ENCODE measurements at places on chromosomes 3 and 15. TPM values are rescaled to one million over a fixed set of nuclear protein-coding genes. Genes with fewer than 3 reads are reported as not detected.
A peak's percentile ranks its signal among the peaks of the same experiment; 100 is the strongest.

DNA sequence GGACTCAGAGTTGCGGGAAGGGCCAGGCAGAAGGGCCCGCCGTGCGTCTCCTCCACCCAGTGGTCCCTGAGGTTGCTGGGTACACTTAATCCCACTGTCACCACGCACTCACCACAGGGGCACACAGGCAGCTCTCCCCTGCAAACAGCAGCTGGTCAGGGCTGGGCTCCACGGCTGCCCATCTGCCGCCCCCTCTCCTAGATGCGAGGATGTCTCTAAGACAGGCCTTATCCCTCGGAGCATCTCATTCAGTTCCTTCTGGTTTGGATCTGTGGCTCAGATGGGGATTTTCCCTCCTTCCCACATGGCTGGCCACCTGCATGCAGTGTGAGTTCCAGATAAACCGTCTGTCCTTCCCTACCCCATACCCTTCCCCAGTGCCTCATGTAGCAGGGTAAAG lies 26.3 kb downstream of the MRPS11 start:
- no peak overlapping the region for H3K4me3 ChIP-seq
- H3K4me1 ChIP-seq, result peaks cover 3% of the 10 kb centered on the region
- no peak overlapping the region for H3K27ac ChIP-seq
- H3K27me3 ChIP-seq, result no peaks in the 10 kb centered on the region
- DNase-seq, result no peak

- DNase-seq, result no peak
- no peaks in the 10 kb centered on the region for H3K4me1 ChIP-seq
- H3K4me3 ChIP-seq, result no peak overlapping the region
- no peak overlapping the region for H3K27ac ChIP-seq
These were observed 283.2 kb downstream of the ZBTB20 start for GRCh38 chr3:114863848-114864247.

Gene ADCY5
- 3.9 TPM for total RNA-seq

Gene ROBO2
- 1.4 TPM for total RNA-seq

Gene HAPLN3
- total RNA-seq, result 7.1 TPM

DNA sequence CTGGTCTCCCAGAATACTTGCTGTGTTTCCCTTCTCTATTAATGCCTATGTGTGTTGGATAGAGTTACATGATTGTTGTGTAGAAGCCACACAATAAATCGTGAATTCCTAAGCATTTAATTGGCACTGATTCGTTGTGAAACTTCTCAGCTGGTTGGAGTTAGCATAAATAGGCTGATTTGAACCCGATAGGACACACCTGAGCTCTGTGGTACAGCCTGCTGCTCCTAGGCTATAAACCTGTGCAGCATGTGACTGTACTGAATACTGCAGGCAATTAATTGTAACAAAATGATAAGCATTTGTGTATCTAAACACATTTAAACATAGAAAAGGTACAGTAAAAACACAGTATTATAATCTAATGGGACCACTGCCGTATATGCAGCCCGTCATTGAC lies 4.9 kb downstream of the ACAD11 start:
- H3K27me3 ChIP-seq, result no peaks in the 10 kb centered on the region
- no peak for DNase-seq
- peaks cover 5% of the 10 kb centered on the region for H3K4me1 ChIP-seq
- no peak overlapping the region for H3K27ac ChIP-seq
- no peaks in the 10 kb centered on the region for H3K36me3 ChIP-seq

- H3K27me3 ChIP-seq, result no peaks in the 10 kb centered on the region
- DNase-seq, result no peak
- no peaks in the 10 kb centered on the region for H3K4me1 ChIP-seq
- no peak overlapping the region for H3K27ac ChIP-seq
These were observed 171.5 kb downstream of the IL5RA start for GRCh38 chr3:2938711-2939110.

Gene PRSS50
- 0.63 TPM for total RNA-seq

DNA sequence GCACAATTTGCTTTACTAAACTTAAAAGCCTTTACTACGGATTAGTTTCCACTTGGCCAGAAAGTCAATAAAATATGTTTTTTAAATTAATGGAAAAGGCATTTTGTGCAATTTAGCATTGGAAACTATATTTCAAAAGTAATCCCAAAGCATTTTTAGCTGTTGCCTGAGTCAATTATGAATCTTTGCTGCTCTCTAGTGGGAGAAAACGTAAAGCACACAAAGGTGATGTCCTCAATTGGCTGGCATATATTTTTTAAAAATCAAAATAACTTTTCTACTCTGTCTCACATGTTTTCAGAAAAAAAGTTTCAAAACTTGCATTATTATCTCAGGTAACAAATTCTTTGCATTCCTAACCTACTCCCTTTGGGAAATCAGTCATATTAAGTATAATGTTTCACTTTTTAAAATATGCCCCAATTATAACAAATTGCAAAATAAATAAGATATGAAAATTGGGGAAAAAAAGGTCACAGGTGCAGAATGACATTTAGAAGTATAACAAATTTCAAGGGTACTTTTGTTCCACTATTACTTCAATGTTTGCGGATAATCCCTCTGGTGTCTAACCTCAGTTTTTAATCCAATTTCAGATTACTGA lies 47.2 kb upstream of the TEX55 start:
- H3K27ac ChIP-seq, result no peak overlapping the region
- no peaks in the 10 kb centered on the region for H3K36me3 ChIP-seq
- H3K4me3 ChIP-seq, result no peak overlapping the region
- H3K27me3 ChIP-seq, result no peaks in the 10 kb centered on the region
- peaks cover 2% of the 10 kb centered on the region for H3K4me1 ChIP-seq

Gene SUSD5
- 2.8 TPM for total RNA-seq

DNA sequence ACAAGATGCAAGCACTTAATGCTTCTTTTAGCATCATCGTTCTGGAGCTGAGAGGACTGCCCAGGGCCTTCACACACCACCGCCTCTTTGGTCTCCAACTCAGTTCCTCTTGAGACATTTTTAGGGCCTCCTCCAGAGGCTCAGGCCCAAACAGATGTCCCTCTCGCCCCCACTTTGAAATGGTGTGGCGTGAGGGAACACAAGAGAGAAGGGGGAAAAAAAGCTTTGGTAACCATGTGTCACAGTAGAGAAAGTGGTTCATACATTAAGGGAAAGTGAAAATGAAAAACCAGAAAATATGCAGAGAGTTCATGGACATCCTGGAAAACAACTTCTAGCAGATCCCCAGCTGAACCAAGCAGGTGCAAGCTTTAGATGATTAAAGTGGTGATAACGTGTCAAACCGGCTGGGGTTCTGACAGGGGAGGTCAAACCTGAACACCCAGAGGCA lies 33.1 kb upstream of the FOXP1 start:
- no peaks in the 10 kb centered on the region for H3K4me1 ChIP-seq
- H3K4me3 ChIP-seq, result no peak overlapping the region
- no peaks in the 10 kb centered on the region for H3K27me3 ChIP-seq
- DNase-seq, result no peak
- no peak overlapping the region for H3K27ac ChIP-seq
- no peaks in the 10 kb centered on the region for H3K36me3 ChIP-seq

Gene TMC3
- not detected for total RNA-seq

Gene GNAT1
- total RNA-seq, result not detected

Gene IL5RA
- not detected for total RNA-seq

DNA sequence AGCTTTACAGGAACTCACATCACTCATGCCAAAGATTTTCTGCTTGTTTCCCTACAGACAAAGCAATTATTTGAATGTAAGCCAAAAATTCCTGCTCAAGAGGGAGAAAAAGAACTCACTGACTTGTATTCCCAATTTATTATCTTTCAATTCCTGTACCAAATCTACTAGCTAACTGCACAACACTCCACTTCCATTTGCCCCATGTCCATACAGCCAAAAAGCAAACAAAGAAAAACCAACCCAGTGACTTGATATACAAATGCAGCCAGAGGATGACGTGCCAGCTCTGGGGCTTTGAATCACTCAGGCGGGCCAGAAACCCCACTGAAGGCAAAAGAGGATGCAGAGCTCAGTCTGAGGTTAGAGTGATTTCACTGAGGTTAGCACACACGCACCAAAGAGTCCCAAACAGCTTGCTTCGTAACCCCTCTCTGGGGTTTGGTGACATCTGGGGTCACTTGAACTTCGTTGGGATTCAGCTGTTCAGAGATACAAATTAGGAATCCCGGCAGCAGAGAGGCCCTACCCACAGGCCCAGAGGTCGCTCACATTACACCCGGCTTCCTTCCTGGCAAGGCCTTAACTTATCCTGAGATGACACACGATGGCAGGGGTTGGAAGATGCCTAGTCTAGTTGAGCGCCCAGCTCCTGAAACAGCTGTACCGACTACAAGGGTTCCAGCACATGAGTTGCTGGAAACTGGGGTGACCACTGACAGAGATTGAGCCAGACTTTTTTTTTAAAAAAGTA lies 1.6 kb downstream of the RFTN1 start:
- no peak overlapping the region for H3K27ac ChIP-seq
- H3K27me3 ChIP-seq, result peaks cover 68% of the 10 kb centered on the region
- no peaks in the 10 kb centered on the region for H3K4me1 ChIP-seq
- no peak overlapping the region for H3K4me3 ChIP-seq
- no peaks in the 10 kb centered on the region for H3K36me3 ChIP-seq

Gene SLC24A5
- total RNA-seq, result not detected

DNA sequence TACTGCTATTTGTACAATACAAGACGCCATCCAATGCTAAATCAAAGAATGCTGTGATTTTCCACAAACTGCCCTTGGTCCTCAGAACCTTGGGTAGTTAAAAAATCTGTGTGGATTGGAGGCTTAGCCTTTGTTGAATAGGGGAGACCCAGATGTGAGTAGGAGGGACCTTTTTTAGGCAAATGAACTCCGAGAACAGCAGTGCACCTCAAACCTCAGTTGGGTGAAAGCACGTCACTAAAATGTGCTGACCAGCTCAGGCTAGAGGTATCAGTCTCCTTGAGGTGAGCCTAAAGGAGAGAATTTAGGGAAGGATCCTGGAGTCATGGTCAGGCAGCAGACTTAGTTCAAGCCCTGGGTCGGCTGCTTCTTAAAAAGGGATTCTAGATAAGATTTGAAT lies 200.7 kb downstream of the SOX2 start:
- H3K4me3 ChIP-seq, result no peak overlapping the region
- H3K36me3 ChIP-seq, result no peaks in the 10 kb centered on the region
- no peaks in the 10 kb centered on the region for H3K4me1 ChIP-seq
- H3K27me3 ChIP-seq, result no peaks in the 10 kb centered on the region
- H3K27ac ChIP-seq, result no peak overlapping the region

DNA sequence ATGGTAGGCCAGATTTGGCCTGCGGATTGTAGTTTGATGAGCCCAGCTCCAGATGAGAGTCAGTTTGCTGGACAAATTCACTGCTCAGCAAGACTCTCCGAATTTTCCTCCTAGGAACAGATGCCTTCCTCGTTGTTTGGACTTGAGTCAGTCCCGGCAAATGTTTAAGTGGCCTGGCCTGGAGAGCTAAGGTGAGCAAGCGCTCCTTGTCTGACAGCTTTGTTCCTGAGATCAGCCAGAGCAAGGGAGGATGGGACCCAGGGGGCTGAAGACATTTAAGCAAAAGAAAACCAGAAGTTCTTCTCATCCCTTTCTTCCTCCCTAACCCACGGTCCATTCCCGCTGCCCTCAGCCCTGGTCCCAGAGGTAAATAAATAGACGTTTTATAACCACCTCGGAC lies 40.3 kb downstream of the POLR2M start:
- no peak overlapping the region for H3K27ac ChIP-seq
- H3K27me3 ChIP-seq, result no peaks in the 10 kb centered on the region
- DNase-seq, result no peak
- H3K4me1 ChIP-seq, result no peaks in the 10 kb centered on the region

GRCh38 chr3:14440531-14441239 lies 38.3 kb downstream of the SLC6A6 start:
- H3K36me3 ChIP-seq, result peaks cover 7% of the 10 kb centered on the region
- no peaks in the 10 kb centered on the region for H3K4me1 ChIP-seq
- H3K27ac ChIP-seq, result peak overlapping the region; percentile 76
- no peak overlapping the region for H3K4me3 ChIP-seq
- H3K27me3 ChIP-seq, result no peaks in the 10 kb centered on the region
- DNase-seq, result peak; percentile 74

Gene SOX14
- 0.11 TPM for total RNA-seq

DNA sequence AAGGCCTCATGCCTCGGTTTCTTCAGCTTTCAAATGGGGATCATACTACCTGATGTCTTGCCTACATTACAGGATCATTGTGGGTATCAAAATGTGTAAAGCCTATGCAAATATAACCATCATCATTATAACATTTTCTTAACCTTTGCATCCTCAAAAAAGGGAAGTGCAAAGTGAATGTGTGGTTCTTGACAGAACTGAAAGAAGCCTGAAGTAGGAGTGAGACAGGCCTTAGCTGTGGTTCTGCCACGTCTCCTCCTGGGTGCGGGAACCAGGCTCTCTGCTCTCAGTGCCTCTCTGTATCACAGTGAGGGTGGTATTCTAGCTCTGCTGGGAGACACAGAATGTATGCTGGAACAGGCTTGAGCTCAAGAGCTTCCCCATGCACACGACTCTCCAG lies 316.9 kb upstream of the ICE2 start:
- no peaks in the 10 kb centered on the region for H3K27me3 ChIP-seq
- no peak for DNase-seq
- no peaks in the 10 kb centered on the region for H3K4me1 ChIP-seq
- H3K27ac ChIP-seq, result no peak overlapping the region
- H3K4me3 ChIP-seq, result no peak overlapping the region
- no peaks in the 10 kb centered on the region for H3K36me3 ChIP-seq

DNA sequence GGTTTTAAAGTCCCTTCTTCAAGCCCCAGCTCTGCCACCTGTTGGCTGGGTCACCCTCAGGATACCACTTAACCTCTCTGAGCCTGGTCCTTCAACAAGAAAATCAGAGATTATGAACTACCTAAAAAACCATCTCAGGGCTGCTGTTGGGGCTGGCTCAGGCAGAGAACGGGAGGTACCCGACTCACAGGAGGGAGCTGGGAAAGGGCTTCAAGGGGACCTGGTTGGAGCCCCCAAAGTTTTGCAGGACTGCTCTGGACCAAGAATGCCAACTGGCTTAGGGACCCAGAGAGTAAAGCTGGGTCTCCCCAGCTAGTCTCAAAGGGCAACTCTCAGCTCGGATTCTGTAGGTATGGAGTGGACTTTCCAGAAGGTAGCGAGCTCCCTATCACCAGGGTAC lies 41.5 kb downstream of the WNT7A start:
- no peak overlapping the region for H3K27ac ChIP-seq
- H3K4me1 ChIP-seq, result no peaks in the 10 kb centered on the region
- no peak overlapping the region for H3K4me3 ChIP-seq
- no peaks in the 10 kb centered on the region for H3K36me3 ChIP-seq

DNA sequence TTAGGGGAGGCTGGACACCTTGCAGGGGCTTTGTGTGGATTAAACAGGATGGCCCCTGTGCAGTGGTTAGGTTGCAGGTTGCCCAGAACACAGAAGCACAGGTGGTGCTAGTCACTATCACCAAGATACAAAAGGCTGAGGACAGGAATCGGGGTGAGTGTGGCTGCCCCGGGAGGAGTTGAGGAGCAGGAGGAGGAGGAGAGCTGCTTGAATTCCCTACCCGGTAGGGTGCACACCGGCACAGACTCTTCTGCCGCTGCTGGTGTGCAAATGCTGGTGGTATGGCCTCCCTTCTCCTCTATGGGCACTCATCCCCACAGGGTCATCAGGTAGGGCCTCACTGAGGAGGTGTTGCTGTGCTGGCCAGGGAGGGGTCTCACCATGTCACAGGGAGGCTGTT lies 67.5 kb upstream of the SMAD6 start:
- DNase-seq, result peak; percentile 60
- H3K4me1 ChIP-seq, result peaks cover 27% of the 10 kb centered on the region
- no peak overlapping the region for H3K27ac ChIP-seq
- H3K4me3 ChIP-seq, result no peak overlapping the region

- no peak overlapping the region for H3K27ac ChIP-seq
- DNase-seq, result no peak
- H3K27me3 ChIP-seq, result no peaks in the 10 kb centered on the region
- H3K4me1 ChIP-seq, result no peaks in the 10 kb centered on the region
- no peak overlapping the region for H3K4me3 ChIP-seq
- no peaks in the 10 kb centered on the region for H3K36me3 ChIP-seq
These were observed 20.2 kb downstream of the ARNT2 start for GRCh38 chr15:80424381-80424780.

Data from endodermal cell (in vitro differentiated cells).